Naive thymus-derived CD8-positive, alpha-beta T cell (primary cell): ENCODE measurements at places on chromosomes 5 and 9. TPM values are rescaled to one million over a fixed set of nuclear protein-coding genes. Genes with fewer than 3 reads are reported as not detected.

LECT2 gene
- total RNA-seq, result not detected

CDH18 gene
- not detected for total RNA-seq

KCNV2 gene
- not detected for total RNA-seq

DRD1 gene
- not detected for total RNA-seq

NFIB gene
- not detected for total RNA-seq

UHRF2 gene
- total RNA-seq, result 125 TPM

CMYA5 gene
- 0.27 TPM for total RNA-seq

SHC3 gene
- total RNA-seq, result 0.42 TPM

IGFBPL1 gene
- total RNA-seq, result not detected

FOXD4L5 gene
- total RNA-seq, result 0.63 TPM

KCNIP1 gene
- total RNA-seq, result not detected

CCL21 gene
- not detected for total RNA-seq

ARSI gene
- not detected for total RNA-seq

SHLD3 gene
- 7.8 TPM for total RNA-seq

OBP2B gene
- not detected for total RNA-seq

SPTAN1 gene
- 395 TPM for total RNA-seq

GRCh38 chr9:15139469-15139868 lies 167.5 kb downstream of the TTC39B start:
- DNase-seq, result no peak
- H3K27ac ChIP-seq, result no peak overlapping the region
- no peak overlapping the region for H3K4me3 ChIP-seq
- peaks cover 4% of the 10 kb centered on the region for H3K4me1 ChIP-seq
- H3K27me3 ChIP-seq, result peaks cover 2% of the 10 kb centered on the region
- H3K36me3 ChIP-seq, result no peaks in the 10 kb centered on the region

DNA sequence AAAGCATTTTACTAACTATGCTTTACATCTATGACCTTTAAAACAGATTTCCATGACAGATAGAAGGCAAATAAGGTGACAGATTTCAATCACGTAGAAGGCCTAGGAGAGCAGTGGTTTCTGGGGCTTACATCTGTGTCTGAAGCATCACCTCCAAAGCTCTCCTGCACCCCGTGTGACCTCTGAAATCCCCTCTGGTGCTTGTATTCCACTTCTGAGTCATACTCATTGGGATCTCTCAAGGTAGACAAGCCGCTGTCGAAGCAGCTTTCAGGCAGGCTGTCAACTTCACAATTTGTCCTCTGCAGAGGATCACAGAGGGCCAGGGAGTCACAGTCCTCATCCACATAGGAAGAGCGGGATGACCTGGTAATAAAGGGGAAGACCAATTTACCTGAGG lies 62.2 kb downstream of the RASEF start:
- no peaks in the 10 kb centered on the region for H3K36me3 ChIP-seq
- no peak for DNase-seq
- no peak overlapping the region for H3K27ac ChIP-seq
- no peaks in the 10 kb centered on the region for H3K4me1 ChIP-seq

DNA sequence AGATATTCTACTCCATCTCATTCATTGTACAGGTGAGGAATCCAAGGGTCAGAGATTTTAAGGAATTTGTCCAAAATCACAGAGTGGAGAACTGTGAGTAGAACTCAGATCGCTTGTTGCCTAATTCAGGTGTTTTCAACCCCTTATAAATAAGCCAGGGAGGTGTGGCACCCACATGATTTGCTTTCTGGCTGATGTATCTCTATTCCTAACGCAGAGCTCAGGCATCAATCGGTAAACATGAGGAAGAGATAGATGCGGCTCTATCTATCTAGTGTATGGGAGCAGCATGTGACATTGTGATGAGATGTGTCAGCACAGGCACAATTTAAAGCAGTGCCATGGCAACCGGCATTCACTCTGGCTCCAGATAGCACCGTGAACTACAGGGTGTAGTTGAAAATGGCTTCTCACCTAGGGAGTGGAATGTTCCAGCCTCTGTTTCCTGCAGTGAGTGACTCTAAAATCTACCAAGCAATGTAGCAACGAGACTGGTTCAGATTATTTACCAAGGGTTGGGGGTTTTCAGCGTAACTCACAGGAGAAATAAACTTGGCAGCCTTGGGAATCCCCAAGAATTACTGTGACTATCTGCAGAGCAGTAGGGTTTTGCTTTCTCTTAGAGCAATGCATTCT lies 53.4 kb upstream of the SUB1 start:
- no peak for DNase-seq
- no peaks in the 10 kb centered on the region for H3K36me3 ChIP-seq
- peak overlapping the region; percentile 49 for H3K27ac ChIP-seq

- H3K27ac ChIP-seq, result no peak overlapping the region
- no peaks in the 10 kb centered on the region for H3K27me3 ChIP-seq
- no peaks in the 10 kb centered on the region for H3K4me1 ChIP-seq
- no peak for DNase-seq
Observed at GRCh38 chr5:44987026-44987425, 178.3 kb downstream of the MRPS30 start.

GRCh38 chr5:143110591-143110990 lies 292.9 kb downstream of the NR3C1 start:
- peaks cover 7% of the 10 kb centered on the region for H3K4me1 ChIP-seq
- H3K36me3 ChIP-seq, result peaks cover 13% of the 10 kb centered on the region
- no peak overlapping the region for H3K27ac ChIP-seq
- H3K27me3 ChIP-seq, result no peaks in the 10 kb centered on the region

DNA sequence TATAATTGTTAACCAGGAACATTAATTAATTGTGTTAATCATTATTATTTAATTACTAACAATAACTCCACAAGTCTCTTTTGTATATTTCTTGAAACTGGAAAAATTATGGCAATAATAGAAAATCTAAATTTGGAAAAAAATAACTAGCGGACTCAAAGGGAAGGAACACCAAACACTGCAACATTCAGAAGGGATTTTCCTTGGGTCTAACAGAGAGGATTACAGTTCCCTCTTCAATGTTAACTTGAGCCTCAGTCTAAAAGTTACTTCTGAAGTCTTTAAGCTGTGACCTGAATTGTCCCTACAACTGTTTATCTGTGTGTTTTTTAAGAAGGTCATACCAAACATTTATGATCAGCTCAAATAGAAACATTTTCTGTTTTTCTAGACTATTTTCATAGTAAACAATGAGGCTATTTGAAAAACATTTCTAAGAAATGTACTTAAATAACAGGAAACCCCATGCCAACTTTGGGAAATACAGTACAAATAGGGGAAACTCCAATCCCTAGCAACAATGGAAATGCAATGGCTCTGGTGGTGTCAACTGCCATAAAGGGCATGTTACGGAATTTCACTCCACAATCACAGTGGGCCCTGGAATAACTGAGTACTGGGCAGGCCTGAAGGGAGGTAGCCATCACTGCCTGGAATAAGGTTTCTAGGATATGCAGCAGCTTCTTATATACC lies 61.2 kb downstream of the MCTP1 start:
- no peak for DNase-seq
- no peak overlapping the region for H3K4me3 ChIP-seq

DNA sequence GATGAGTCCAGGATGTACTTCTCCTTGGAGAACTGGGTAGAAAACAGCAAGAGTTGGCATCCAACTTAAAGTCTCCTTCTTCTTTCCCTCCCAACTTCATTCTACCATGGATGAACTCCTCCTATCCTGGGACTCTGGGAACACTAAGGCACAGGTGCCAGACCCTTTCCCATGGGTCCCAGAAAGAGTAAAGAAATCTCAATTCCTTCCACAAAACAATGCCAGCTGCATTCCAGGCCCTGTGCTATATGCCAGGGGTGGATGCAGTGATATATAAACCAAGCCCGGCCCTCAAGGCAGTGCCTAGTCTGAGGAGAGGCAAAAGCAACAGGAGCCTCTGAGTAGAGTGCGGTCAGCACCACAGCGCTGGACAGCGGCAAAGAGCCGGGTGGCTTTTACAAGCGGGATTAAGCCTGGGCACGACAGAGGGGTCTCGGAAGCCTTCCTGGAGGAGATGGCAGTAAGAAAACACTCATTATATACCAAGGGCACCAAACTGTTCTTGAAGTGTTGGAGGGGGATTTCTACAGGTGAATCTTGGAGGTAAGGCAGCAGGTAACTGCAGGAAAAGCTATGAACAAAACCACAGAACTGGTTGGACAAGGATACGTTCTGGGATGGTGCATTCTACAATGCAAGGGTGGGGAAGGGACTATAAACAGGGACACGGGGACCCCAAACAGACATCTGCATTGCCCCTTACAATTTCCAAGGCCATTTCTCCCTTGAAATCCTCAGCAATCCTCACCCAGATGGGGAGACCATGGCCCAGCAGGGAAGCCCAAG lies 16.4 kb upstream of the TOR2A start:
- H3K4me1 ChIP-seq, result peaks cover 48% of the 10 kb centered on the region
- H3K36me3 ChIP-seq, result peaks cover 7% of the 10 kb centered on the region
- peak overlapping the region; percentile 20 for H3K27ac ChIP-seq
- DNase-seq, result no peak

DNA sequence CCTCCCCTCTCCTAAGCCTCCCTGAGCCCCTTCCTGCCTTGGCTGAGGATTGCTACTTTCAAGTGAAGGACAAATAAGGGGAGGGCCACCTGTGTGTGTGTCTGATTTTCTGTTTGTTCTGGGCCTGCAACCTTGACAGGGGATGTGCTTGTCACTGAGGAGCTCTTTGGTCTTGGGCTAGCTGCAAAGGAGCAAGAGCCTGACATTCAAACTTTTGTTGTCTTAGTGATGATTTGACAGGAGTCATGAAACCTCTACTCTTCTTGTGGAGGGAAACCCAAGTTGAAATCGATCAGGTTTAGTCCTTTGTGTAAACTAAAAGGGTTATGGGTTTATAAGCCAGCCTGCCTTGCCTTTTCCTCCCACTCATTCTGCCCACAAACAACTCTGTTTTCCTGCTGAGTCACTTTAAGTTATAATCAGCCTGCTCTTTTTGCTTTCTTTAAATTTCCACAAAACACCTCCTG lies 16.9 kb downstream of the CLTA start:
- peaks cover 23% of the 10 kb centered on the region for H3K36me3 ChIP-seq
- peak overlapping the region; percentile 15 for H3K27ac ChIP-seq
- peak overlapping the region; percentile 47 for H3K4me3 ChIP-seq
- peaks cover 29% of the 10 kb centered on the region for H3K4me1 ChIP-seq
- H3K27me3 ChIP-seq, result no peaks in the 10 kb centered on the region

GRCh38 chr9:76704593-76705204 lies 59.5 kb upstream of the PCA3 start:
- no peak overlapping the region for H3K27ac ChIP-seq
- DNase-seq, result no peak
- peaks cover 23% of the 10 kb centered on the region for H3K27me3 ChIP-seq
- H3K36me3 ChIP-seq, result no peaks in the 10 kb centered on the region
- no peak overlapping the region for H3K4me3 ChIP-seq

GRCh38 chr9:134349936-134350335 lies 23.7 kb downstream of the RXRA start:
- H3K4me3 ChIP-seq, result no peak overlapping the region
- no peak overlapping the region for H3K27ac ChIP-seq
- peaks cover 8% of the 10 kb centered on the region for H3K4me1 ChIP-seq
- no peaks in the 10 kb centered on the region for H3K36me3 ChIP-seq
- no peak for DNase-seq
- no peaks in the 10 kb centered on the region for H3K27me3 ChIP-seq

- no peak overlapping the region for H3K27ac ChIP-seq
- no peaks in the 10 kb centered on the region for H3K27me3 ChIP-seq
- no peak overlapping the region for H3K4me3 ChIP-seq
- H3K4me1 ChIP-seq, result peaks cover 2% of the 10 kb centered on the region
- no peak for DNase-seq
Observed at GRCh38 chr5:75654693-75655295, 43.5 kb downstream of the ANKDD1B start.

DNA sequence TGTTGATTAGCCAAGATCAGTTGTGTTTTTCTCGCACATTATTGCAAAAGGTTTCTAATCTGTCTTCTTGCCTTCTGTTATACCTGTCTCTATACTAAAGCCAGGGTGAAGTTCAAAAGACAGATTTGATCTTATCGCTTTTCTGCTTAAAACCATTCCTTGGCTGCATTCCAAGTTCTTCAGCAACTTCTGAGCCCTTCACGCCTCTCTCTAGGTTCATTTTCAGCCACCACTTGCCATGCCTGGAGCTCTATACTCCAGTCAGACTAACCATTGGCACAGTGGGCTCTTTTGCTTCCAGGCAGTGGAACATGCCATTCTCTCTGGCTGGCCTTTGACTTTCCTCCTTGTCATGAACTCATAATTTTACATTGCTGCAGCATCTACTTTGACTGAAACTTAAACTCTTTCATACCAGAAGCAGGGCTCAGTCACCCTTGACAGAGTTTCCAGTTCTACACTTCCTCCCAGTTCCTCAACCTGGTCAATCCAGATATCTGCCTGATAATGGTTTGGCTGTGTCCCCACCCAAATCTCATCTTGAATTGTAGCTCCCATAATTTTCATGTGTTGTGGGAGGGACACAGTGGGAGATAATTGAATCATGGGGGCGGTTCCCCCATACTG lies 114.4 kb downstream of the SLC12A2 start:
- no peak for DNase-seq
- H3K27ac ChIP-seq, result peak overlapping the region; percentile 94
- peaks cover 34% of the 10 kb centered on the region for H3K4me1 ChIP-seq
- peak overlapping the region; percentile 38 for H3K4me3 ChIP-seq
- H3K27me3 ChIP-seq, result peaks cover 1% of the 10 kb centered on the region

DNA sequence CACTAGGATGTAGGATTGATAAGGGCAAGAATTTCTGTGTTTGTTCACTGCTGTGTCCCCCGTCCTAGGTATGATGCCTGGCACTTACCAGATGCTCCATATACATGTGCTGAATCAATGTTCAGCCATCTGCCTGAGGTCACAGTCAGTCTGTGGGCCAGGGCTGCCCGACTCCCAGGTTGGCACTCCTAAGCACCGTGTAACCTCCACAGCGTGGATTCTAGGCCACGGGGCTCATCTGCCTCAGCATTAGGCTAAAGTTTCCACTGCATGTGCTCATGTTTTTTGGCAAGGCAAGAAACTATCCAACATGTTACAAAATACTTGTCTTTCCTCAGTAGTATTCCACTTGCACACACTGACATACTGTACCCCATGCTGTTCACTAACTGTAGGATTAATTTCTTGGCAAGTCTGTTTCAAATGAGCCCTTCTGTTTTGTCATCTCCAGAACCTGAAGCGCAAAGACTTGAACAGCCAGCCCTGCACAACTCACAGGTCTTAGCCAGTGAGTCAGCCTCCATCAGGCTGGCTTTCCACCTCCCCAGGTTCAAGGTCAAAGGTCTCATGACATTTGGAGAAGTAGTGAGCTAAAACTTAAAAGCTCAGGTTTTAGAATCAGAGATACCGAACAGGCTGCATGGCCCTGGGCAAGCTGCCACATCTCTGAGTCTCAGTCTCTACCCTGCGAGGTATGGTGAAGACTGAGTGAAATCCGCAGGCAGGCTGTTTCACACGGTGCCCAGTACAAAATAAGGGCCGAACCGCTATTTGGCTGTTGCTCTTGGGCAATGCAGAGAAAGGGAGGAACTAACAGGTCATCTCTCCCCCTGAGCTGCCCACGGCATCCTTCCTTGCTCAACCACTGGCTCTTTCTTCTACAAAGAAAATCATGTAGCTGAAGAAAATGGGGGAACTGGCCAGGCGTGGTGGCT lies 7.2 kb downstream of the TOR1A start:
- H3K27ac ChIP-seq, result no peak overlapping the region
- peaks cover 25% of the 10 kb centered on the region for H3K4me1 ChIP-seq
- H3K36me3 ChIP-seq, result peaks cover 83% of the 10 kb centered on the region

- no peaks in the 10 kb centered on the region for H3K36me3 ChIP-seq
- no peak for DNase-seq
- H3K4me3 ChIP-seq, result no peak overlapping the region
- no peak overlapping the region for H3K27ac ChIP-seq
- H3K27me3 ChIP-seq, result peaks cover 12% of the 10 kb centered on the region
Observed at GRCh38 chr9:88979021-88979420, 12.2 kb upstream of the S1PR3 start.

GRCh38 chr5:149114403-149115312 lies 26.6 kb upstream of the ABLIM3 start:
- no peaks in the 10 kb centered on the region for H3K36me3 ChIP-seq
- H3K27ac ChIP-seq, result no peak overlapping the region
- no peak for DNase-seq
- no peak overlapping the region for H3K4me3 ChIP-seq
- H3K27me3 ChIP-seq, result peaks cover 14% of the 10 kb centered on the region
- H3K4me1 ChIP-seq, result peaks cover 2% of the 10 kb centered on the region
